ENCODE measurements at places on chromosomes 3 and 15.

- no peak for DNase-seq
Measured at GRCh38 chr3:65995515-65995914, 43.2 kb downstream of the MAGI1 start.

DNA sequence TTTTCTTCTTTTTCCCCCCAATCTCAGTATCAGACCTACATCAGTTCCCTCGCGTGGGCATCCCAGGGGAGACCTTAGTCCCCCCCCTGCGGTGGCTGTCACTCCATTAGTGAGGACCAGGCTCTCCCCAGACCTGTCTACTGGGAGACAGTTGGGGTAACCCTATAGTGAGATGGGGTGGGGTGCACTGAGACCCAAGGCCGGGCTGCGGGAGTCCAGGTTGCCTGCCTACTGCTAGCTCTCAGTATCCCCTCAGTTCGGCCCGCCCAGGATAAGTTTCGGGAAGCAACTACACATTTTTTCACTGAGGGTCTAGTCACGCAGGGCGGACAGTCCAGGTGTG, 671 bp upstream of the DCUN1D1 start:
- no peak for DNase-seq

DNA sequence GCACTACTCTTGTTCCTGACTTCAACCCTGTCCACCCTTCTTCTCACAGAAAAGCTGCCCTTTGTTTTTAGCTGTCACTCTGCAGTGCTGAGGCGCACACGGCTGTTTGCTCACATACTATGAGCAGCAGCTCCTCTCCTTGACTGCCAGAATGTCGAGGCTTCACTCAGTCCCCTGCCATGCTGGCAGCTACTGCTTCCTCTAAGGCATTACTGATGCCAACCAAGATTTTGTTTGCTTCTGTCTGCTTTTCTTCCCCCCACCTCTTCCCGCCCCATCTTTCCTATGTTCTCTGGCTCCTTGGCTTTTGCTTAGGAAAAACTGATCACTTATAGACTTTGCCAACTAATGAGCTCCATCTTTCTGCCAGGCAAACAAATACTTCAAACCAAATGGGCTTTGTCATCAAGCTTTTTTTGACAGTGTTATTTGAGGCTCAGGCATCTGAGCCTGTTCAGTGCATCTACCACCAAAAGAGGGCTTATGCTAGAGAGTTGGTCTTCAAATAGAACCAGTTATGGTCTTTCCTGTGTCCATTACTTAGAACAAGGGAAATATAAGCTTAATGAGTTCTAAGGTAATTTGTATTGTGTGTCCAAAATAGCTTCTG, 81.0 kb downstream of the FBXL2 start:
- no peak for DNase-seq

DNA sequence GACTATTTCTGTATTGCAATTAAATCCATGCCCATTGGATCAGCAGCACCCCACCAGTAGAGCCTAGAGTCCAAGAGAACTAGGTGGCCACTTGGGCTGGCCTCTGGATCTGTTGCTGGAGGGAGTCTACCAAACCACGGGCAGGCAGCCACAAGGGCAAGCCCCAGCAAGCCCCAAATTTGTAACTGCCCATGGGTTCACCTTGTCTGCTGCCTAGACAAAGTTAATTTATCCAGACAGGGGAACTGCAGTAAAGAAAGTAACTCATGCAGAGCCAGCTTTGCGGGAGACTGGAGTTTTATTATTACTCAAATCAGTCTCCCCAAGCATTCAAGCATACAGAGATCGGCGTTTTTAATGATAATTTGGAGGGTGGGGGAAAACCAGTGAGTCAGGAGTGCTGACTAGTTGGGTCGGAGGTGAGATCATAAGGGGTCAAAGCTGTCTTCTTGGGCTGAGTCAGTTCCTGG, 74.0 kb upstream of the TERB2 start:
- peak; percentile 6 for DNase-seq

DNA sequence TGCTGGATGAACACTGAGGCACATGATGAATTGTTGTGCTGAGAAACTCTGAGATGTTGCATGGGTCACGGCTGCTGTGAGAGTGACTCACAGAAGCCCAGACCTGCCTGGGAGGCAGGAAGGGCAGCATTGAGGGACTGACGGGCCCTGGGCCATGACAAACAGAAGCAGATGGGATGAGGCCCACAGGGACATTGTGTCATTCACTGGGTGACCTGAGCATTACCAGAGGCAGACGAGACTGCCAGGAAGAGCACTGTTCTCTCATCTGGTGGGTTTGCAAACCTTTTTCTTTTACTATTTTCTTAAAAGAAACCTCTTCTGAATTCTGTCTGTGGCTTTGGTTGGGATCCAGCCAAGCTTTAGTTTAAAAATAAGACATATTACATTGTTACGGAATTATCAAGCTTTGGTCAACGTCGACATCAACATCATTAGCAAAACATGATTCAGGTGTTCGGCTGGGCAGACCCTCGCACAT, 67.8 kb downstream of the BDH1 start:
- DNase-seq: peak; percentile 98

DNA sequence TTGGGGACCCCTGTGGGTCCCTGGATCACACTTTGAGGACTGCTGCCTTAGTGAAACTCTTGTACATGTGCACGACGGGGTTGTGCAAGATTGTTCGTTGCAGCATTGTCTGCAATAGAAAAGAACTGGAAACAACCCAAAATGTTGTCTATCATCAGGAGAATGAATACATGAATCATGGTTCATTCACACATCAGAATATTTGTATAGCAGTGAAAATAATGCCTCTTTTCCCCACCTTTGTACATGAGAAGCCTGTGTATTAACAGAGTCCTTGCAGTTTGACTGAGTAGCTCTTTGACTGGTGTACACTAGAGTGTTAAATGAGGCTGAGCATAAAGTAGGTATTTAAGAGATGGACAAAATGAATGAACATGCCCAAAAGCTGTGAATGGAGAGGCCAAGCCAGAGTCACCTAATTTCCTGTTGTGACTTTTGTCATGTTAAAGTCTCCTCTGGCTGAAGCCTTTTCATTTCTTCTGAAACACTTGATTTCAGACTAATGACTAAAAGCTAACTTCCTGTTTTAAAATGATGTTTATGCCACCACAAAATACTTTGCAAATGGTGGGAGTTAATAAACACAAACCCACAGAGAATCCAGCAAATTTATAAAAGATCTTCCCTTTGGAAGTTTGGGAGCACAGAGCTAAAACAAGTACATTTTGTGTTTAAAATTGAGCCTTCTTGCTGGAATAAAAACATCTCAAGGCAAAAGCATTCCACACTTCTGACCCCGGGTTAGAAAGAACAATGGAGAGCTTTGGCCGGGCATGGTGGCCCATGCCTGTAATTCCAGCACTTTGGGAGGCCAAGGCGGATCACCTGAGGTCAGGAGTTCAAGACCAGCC, 20.6 kb upstream of the USP3 start:
- no peak for DNase-seq

DNA sequence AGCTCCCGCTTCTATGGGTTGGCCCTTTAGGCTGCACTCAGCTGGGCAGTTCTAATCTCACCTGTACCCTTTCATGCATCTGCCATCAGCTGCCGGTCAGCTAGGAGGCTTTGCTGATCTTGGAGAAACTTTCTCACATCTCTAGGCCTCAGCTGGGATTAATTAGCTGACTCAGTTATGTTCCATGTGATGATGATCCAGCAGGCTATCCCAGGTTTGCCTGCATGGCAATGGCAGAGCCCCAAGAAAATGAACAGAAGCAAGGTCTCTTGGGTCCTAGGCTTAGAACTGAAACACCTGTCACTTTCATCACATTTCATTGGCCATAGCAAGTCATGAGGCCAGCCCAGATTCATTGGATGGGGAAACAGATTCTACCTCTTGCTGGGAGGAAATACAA, 304.6 kb upstream of the TBC1D5 start:
- peak; percentile 8 for DNase-seq

GRCh38 chr3:53180305-53181023, 19.5 kb downstream of the PRKCD start:
- no peak for DNase-seq

- no peak for DNase-seq
Measured at GRCh38 chr15:88627463-88627862, 6.3 kb downstream of the AEN start.

GRCh38 chr15:28019594-28020309, 79.4 kb downstream of the OCA2 start:
- DNase-seq: no peak

DNA sequence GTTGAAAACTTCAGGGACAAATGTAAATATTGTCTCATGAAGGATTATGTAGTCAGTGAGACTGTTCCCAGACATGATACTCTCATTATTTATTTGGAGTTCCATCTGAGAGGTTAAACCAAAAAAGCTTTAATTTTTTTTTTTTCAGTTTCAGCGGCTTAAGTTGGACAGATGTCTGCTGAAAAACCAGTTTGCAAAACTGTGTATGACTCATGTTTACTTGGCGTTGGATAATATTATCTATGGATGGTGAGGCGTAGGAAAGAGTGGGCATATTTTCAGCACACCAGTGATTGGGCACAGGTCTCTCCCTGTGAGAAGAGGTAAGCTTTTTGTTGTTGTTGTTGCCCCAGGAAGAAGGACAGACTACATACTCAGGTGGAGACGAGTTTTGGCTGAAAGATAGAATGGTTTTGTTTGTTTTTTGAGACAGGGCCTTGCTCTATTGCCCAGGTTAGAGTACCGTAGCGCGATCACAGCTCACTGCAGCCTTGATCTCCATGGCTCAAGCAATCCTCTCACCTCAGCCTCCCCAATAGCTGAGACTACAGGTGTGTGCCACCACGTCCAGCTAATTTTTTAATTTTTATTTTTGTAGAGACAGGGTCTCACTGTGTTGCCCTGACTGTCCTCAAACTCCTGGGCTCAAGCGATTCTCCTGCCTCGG, 16.4 kb upstream of the ANXA2 start:
- DNase-seq: peak; percentile 57

GRCh38 chr3:69823743-69824142, 84.5 kb downstream of the MITF start:
- peak; percentile 46 for DNase-seq

- DNase-seq: no peak
Measured at GRCh38 chr3:167675848-167676247, 22.1 kb upstream of the WDR49 start.

DNA sequence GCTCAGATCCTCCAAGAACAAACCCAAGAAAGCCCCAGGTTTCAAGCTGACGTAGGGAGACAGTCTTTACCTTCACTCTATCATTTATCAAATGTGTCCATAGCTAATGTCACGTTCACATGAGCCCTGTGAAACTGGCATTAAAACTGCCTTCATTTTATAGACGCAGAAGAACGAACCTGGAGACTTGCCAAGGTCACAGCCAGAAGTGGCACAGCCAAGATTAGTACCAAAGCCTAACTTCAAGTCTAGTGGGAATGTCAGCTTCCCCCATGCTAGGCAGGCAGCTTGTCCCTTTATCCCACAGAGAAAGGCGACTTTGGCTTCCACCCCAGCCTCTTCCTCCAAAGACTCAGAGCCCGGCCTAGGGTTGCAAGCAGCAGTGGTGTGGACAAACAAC, 517.2 kb downstream of the SHQ1 start:
- DNase-seq: no peak

DNA sequence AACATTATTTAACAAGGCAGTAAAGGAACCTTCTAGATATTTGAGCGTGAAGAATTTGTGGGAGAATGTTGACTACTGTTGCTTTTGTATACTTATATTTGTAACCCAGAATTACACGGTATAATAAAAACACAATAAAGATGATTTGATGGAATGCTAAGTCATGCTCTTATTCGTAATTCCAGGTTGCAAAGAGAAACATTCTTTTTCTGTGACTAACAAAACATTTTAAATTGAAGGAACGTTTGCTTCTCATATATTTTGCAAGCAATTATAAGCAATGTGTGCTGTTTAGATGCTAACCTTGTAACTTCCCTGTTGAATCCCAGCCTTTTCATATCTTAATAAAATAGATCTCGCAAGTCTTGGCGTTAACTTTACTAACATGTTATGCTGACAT, 124.4 kb upstream of the CGNL1 start:
- peak; percentile 52 for DNase-seq

GRCh38 chr15:78841376-78841706, 30.1 kb upstream of the ADAMTS7 start:
- peak; percentile 30 for DNase-seq

GRCh38 chr3:5009506-5010109, 30.4 kb downstream of the BHLHE40 start:
- DNase-seq: no peak

DNA sequence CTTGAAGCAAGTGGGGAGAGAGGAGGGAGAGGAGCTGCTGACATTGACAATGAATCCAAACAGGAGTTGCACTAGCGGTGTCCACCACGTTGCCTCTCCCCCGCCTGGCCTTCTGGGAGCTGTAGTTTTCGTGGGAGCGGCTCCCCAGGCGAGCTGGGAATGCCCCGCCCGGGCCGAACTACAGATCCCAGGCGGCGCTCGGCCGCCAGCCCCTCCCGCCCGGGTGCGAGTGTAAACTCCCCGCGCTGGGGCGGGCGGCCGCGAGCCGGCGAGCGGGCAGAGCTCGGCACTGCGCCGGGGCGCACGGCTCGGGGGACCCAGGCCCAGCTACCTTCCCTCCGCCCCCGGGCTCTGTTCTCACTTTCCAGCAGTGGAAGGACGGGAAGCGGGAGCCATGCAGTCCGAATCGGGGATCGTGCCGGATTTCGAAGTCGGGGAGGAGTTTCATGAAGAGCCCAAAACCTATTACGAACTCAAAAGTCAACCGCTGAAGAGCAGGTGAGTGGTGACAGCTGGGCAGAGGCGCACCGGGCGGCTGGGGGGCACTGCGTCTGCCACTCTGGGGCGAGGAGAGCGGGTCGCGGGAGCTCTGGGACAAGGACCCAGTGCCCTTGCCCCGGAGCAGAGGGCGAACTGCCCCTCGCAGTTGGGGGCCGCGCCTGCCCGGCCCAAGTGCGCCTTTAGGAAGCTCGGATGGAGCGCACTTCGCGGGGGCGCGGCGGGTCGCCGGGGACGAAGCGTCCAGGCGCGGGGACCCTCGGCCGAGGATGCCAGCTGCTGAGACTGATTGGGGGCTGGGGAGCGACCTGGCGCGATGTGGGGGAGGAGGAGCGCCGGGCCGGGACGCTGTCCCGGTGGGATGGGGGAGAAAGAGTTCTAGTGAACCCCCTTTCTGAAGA, at the start of gene MITF:
MITF (plus strand) TSS at position 261 of the 899 bp plus-strand sequence; CDS start at position 395, 134 bp downstream.
- DNase-seq: peak; percentile 95

GRCh38 chr3:146222204-146223046, 28.5 kb downstream of the PLSCR4 start:
- peak; percentile 41 for DNase-seq

- DNase-seq: peak; percentile 86
Measured at GRCh38 chr3:73624017-73624820, 522 bp downstream of the PDZRN3 start.

DNA sequence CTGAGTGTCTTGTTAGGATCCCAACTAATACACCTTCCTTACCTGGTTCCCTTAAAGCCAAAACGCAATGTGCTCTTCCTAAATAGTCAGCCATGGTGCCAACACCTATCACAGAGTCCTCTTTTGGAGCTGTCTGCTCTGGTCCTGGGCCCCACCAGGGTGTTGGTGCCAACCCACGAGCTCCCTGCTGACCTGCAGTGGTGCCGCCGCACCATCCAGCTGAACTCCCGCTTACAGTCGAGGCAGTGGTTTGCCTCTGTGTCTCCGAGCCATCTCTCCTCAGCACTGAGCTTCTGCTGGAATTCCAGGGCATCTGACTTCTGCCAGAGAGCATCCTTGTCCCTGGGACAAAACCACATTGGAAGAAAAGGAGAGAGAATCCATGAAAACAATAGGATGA, 15.9 kb downstream of the CXCR6 start:
- no peak for DNase-seq

- DNase-seq: peak; percentile 51
Measured at GRCh38 chr3:54857343-54857742, 70.5 kb downstream of the LRTM1 start.
